MG63 (cell line): ENCODE measurements at places on chromosomes 1 and 21. TPM values are rescaled to one million over a fixed set of nuclear protein-coding genes. Genes with fewer than 3 reads are reported as not detected.
A peak's percentile ranks its signal among the peaks of the same experiment; 100 is the strongest.

CA6 gene
- not detected in 2 replicates for total RNA-seq

LEFTY1 gene
- total RNA-seq = not detected in 2 replicates

KDM5B gene
- 33.6 and 40.5 TPM in 2 replicates for total RNA-seq

JAM2 gene
- total RNA-seq = 0.07 TPM in 1 of 2 replicates, not detected in the other

CLCNKA gene
- not detected in 2 replicates for total RNA-seq

- DNase-seq = no peak
These were observed 1219.0 kb upstream of the ADGRL4 start for GRCh38 chr1:80225510-80225909.

DNA sequence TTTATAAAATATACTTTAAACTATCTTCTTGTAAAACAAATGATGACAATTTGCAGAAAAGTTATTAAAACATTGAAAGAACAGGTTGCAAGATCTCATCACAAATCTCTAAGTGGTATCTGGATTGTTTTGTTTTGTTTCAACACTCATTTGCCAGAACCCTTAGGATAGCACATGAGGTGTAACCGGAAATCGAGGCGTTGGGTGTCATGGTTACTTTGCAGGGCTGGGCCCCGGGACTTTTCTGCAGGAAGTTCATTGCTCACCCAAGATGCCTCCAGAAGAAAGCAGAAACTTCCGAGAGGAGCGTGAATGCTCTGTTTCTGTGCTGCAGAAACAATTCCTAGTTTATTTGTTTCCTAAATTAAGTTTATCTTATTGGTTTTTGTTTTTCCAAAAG lies 2.5 kb downstream of the DISC1 start:
- DNase-seq = no peak

GRCh38 chr1:199113265-199113869 lies 474.5 kb downstream of the PTPRC start:
- peak; percentile 49 for DNase-seq

DNA sequence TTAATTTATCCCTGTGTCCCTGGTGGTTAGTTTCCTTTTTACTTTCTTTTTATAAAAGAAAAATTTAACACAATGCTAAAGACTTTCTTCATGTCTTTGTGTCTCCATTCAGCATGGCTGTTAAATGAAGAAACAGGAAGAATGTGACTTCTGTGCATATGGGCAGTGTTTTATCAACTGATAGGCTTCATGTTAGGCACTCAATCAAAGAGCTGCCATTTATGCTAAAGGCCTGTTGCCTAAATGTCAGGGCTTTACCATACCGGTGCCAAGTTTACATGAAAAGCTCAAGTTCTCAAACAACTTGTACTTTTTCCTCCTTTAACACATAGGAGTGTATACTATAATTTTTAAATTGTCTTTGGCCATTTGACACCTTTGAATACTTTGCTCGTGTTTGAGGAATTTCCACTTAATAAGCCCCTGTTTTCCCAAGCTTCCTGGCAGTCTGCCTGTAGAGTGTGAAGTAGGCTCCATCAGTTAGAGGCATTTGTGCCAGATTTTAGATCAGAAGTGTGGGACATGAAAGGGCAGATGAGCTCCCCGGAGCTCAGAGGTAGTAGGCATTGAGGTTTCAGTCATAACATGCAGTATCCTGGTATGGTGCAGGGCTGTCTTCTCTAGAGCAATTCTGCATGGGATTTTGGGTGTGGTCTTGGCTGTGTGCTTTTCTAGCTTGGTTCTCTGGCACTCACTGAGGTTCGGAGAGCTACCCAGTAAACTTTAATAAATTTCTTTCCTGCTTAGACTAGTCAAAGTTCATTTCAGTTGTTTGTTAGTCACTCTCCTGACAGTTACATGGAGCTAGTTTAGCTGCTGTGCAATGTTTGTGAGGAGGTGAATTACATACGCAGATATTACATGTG lies 119.0 kb downstream of the LEPR start:
- DNase-seq = no peak

DNA sequence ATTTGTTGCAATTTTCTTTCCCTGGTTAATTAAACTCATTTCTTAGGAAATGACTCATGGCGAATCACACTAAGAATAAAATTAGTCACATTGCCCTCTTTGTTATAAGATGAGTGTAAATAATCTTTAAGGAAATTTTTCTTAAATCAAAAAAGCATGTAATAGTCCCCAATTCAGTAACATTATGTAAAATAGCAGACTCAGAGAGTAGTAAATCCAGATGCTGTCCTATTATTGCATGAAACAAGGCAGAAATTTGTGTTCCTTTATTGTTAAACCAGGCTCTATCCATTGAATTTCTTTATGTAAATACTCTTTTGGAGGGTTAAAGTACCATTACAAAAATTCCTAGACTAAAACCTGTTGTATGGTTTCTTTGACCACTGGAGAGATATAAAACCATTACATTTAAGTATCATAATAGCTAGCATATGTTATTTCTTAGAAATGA lies 154.5 kb upstream of the C1orf87 start:
- no peak for DNase-seq
